ENCODE measurements at places on chromosomes 11 and 22. TPM values are rescaled to one million over a fixed set of nuclear protein-coding genes. Genes with fewer than 3 reads are reported as not detected.

TMPRSS4 gene
- polyA plus RNA-seq = not detected

LIF gene
- polyA plus RNA-seq = not detected

SMC1B gene
- polyA plus RNA-seq = not detected

OR52W1 gene
- not detected for polyA plus RNA-seq

OMP gene
- not detected for polyA plus RNA-seq

SMTNL1 gene
- polyA plus RNA-seq = 0.28 TPM

RIMBP3B gene
- polyA plus RNA-seq = 1.3 TPM

UBQLN3 gene
- polyA plus RNA-seq = not detected

MIOX gene
- polyA plus RNA-seq = not detected

GNAZ gene
- not detected for polyA plus RNA-seq

DLG2 gene
- 0.64 TPM for polyA plus RNA-seq

SCN4B gene
- polyA plus RNA-seq = not detected

SCGB1A1 gene
- polyA plus RNA-seq = not detected

CCDC89 gene
- polyA plus RNA-seq = not detected

WT1 gene
- not detected for polyA plus RNA-seq

BIK gene
- 2.2 TPM for polyA plus RNA-seq

CSRP3 gene
- not detected for polyA plus RNA-seq

ANO1 gene
- not detected for polyA plus RNA-seq

C22orf42 gene
- polyA plus RNA-seq = not detected

OR52H1 gene
- not detected for polyA plus RNA-seq

CNGA4 gene
- polyA plus RNA-seq = not detected

RAG2 gene
- not detected for polyA plus RNA-seq

ACR gene
- not detected for polyA plus RNA-seq

DCDC1 gene
- polyA plus RNA-seq = not detected

ARRB1 gene
- polyA plus RNA-seq = 7.5 TPM

MISFA gene
- 0.41 TPM for polyA plus RNA-seq

NPAS4 gene
- not detected for polyA plus RNA-seq

SLC22A12 gene
- polyA plus RNA-seq = not detected

MMP3 gene
- not detected for polyA plus RNA-seq

HEPACAM gene
- not detected for polyA plus RNA-seq

CSF2RB gene
- polyA plus RNA-seq = not detected

CCDC87 gene
- not detected for polyA plus RNA-seq

IRAG1 gene
- not detected for polyA plus RNA-seq

MRGPRD gene
- polyA plus RNA-seq = not detected

CARD18 gene
- polyA plus RNA-seq = not detected

RIMBP3C gene
- polyA plus RNA-seq = 0.22 TPM

UPB1 gene
- 0.15 TPM for polyA plus RNA-seq

SYT12 gene
- not detected for polyA plus RNA-seq

MPPED2 gene
- 3.5 TPM for polyA plus RNA-seq

APOL4 gene
- polyA plus RNA-seq = not detected

MS4A15 gene
- not detected for polyA plus RNA-seq

SH3BP1 gene
- 12.9 TPM for polyA plus RNA-seq

ISX gene
- not detected for polyA plus RNA-seq

FOLR2 gene
- polyA plus RNA-seq = not detected
